ENCODE measurements at places on chromosomes 13 and 19.

- no peak for DNase-seq
These were observed 64.0 kb downstream of the SERP2 start for GRCh38 chr13:44437356-44438233.

DNA sequence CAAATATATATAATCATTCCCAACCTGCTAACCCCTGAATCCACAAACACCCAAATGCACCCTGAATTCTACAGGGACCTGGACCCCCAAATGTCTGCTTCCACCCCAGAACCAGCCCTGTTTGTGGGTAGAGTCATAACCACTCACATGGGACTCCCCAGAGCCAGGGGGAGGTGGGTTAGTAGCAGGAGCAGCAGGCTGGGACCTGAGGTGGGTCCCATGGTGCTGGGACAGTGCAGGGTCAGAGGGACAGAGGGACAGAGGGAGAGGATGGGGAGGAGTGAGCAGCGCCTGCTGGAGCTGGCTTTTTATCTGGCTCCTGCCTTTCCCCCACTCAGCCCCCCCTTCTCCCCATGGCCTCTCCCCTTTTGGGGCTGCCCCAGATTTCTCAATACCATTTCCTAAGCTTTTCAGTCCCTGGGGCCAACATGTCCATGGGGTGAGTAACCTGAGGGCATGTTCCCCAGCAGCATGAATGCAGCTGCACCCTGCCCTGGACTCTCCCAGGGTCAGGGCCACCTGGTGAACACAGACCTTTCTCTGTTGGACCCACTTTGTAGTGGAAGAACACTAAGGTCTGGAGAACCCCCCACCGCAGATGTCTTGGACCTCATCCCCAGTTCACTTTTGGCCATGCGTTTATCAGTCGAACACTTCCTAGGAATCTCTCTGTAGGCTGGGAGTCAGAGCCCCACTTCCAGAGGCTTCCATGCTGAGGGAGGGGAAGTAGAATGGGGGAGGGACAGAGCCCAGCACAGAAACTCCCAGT is at the start of gene C3:
TSS of gene C3 (minus strand) at position 282 of the 769 bp plus-strand sequence. CDS start at position 221, 61 bp downstream.
- DNase-seq: no peak

DNA sequence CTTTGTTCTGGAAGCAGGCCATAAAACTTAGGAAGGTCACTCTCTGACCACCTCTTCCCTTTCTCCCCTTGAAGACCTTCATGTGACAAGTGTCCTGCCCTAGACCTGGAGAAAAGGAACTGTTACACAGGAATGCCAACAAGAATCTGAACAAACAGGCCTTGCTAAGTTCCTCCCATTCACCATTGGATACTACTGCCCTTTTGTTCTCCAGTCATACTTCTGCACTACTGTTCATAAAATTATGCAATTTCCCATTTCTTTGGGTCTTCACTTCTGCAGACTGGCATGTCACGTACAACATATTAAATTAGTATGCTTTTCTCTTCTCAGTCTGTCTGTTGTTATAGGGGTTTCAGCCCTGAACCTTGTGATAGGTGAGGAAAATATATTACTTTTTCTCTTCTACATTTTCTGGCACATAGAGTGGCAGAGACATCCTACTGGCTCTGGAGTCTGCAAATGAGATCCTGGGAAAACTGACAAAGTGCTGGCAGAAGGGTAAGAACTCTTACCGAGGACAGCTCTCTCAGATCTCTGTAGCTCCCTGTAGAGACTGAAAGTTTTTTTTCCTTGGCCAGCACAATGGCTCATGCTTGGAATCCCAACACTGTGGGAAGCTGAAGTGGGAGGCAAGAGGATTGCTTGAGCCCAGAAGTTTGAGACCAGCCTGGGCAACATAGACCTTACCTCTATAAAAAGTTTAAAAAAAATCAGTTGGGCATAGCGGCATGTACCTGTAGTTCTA is 87.6 kb upstream of the SPRY2 start:
- no peak for DNase-seq

DNA sequence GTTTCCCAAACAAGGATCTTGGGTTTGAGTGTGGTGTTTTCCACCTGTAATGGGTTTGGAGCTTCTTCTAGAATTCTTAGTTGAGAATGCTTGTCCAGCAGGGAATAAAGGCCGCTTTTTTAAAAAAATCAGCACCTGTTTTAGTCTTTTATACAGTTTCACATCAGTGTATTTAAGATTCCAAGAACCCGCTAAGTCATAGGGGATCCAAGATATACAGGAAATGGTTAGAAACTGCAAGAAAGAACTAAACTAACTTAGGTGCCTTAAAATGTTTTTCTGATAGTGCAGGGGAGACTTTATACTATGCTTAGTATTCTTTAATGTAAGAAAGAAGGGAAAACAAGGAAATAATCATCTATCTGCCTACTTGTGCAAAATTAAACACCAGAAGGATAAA is 74.7 kb downstream of the C13orf42 start:
- DNase-seq: no peak

GRCh38 chr19:56687031-56687430 is 15.5 kb upstream of the ZNF835 start:
- DNase-seq: no peak

GRCh38 chr19:49977881-49978280 is 16.9 kb upstream of the SIGLEC11 start:
- DNase-seq: no peak

DNA sequence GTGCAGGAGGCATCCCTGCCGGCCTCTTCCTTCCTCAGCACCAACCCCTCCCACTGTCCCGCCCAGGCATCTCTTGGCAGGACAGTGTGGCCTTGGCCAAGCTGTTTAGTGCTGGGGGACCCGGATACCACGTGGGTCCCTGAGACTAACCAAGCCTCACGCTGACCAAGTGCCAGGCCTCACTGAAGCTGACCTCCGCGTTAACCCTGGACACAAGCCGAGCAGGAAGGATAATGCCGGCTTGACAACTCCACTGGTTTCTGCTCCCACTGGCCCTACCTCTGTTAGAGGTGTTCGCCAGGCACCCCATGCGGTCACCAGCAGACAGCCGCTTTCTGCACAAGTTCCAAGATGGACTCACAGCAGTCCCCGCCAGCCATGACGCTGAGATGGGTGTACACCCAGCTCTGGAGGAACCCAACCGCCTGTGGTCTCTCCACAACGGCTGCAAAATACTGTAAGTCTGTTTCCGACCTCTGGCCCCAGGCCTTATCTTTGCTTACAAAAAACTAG is 12.4 kb downstream of the GRTP1 start:
- DNase-seq: no peak

DNA sequence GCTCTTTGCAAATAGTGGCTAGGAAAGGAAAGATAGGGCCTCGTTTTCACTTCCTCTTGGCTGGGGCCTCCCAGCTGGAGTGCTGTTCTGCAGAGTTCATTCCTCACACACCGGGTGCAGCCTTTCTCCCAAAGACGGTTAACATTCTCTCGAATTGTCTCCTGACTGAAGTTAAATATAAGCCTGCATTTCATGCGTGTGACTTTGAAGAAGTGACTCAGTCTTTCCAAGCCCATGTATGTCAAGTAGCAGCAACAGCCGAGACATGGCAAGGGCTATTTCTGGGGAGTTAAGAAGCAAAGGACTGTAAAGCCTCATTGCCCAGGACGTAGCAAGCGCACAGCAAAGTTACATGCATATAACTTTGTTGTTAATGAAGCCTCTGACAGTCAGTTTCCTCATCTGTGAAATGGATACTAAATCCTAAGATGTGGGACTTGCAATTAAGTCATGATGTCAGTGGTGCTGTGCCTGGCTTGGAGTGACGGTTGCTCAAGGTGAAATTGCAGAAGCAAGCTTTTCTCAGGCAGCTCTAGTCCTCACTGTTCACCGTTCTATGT is 502.4 kb downstream of the MYO16 start:
- DNase-seq: no peak

Measured in stimulated activated CD8-positive, alpha-beta memory T cell treated with anti-CD3 and anti-CD28 coated beads, Interleukin-2, amount 100 ng/mL, for 1 hour (primary cell).